Astrocyte of the hippocampus (primary cell): ENCODE measurements at places on chromosomes 6 and 20.

- DNase-seq: no peak
Measured at GRCh38 chr6:1027109-1027794, 284.6 kb upstream of the FOXQ1 start.

DNA sequence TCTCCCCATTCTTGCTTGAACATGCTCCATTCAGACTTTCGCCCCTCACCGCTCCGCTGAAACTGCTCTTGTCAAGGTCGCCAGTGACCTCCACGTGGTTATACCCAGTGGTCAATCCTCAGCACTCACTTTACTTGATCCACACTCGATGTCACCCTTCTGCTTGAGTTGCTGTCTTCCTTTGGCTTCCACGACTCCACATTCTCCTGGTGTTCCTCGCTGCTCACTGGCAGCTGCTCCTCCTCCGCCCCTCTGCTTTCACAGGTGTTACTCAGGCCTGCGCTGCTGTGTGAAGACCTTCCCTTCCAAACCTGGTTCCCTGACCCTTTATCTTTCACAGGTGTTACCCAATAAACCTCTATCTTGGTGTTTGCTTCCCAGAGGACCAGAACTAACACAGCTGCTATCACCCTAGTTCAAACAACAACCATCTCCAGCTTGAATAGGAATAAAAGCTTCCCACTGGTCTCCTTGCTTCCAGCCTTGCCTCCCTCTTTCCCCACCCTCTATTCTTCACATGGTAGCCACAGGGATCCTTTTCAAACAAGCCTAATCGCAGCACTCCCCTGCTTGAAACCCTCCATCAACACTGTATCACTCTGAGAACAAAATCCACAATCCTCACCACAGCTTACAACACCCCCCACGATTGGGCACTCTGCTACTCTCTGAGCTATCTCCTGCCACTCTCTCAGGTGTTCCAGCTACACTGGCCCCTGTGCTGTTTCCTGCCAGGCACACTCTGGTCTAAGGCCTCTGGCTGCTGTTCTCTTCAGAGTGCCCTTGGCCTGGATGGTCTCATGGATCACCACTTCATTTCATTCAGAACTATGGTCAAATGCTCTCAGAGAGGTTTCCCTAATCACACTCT is 10.7 kb downstream of the PPIL1 start:
- DNase-seq: no peak

DNA sequence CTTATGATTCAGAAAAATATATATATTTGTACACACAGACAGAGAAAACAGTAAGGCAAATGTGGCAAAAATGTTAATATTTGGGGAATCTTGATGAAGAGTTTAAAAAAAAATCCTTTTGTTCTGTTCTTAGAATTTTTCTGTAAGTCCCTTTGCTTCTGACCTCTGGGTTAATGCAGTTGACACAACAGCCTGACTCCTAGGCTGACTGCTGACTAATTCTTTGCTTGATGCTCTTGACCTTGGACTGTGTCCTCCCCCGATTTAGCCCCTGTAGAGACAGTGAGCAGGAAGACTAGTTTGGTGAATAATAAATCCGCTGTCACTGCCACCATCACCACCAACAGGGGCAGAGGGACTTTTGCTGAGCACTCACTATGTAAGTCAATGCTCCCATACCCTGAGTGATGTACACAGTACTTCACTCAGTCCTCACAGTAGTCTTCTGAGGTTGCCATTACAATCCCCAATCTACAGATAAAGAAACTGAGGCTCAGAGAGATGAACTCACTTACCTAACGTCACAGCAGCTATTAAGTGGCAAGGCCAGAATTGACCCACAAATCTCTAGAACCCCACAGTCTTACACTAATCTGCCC is 71.7 kb downstream of the SNX5 start:
- no peak for DNase-seq

DNA sequence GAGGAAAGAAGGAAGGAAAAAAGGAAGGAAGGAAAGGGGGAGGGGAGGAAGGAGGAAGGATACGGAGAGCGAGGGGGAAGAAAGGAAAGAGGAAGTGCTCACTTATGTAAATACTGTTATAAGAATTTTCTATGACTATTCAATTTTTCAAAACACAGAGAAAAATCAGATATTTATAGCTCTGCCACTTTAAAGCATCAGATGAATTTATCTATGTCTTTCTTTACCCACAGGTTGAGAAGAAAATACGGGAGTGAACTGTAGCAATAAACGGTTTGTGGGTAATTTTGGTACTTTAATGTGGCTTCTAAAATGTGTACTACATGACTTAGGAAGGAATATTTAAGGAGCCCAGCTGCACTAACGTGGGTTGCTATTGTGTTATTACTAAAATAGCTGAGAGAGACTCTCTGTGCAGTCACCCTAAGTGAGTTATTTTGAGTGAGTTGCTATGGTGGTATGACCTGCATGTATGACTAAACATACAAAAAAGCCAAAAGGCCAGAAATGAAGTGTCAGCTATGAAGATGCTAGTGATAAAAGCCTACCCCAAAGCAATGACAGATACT is 225.5 kb downstream of the SOD2 start:
- no peak for DNase-seq

GRCh38 chr6:21587179-21587960 is 6.2 kb upstream of the SOX4 start:
- peak; percentile 83 for DNase-seq
